CD8-positive, alpha-beta memory T cell (primary cell): ENCODE measurements at places on chromosomes 13 and 19.

DNA sequence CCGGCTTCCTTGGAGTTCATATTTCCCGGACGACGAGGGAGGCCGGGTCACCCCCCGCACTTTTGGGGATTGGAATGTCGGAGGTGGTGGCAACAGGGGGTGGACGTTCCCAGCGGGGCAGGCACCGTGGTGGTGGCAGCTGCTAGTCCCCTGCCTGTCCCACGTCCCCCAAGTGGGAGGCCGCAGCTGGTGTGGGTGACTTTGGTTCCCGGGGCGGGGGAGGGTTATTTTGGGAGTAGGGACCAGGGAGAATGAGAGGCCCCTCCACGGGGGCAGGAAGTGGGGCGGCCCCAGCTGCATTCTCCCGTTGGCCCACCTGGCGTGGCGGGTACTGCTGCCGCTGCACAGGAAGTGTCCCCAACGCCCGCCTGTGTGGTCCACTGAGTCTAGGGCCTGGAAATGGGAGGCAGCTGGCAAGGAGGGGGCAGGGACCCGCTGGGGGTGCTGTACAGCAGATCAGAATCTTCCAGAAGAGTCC is 11.1 kb upstream of the PLIN3 start:
- DNase-seq: peak; percentile 9

DNA sequence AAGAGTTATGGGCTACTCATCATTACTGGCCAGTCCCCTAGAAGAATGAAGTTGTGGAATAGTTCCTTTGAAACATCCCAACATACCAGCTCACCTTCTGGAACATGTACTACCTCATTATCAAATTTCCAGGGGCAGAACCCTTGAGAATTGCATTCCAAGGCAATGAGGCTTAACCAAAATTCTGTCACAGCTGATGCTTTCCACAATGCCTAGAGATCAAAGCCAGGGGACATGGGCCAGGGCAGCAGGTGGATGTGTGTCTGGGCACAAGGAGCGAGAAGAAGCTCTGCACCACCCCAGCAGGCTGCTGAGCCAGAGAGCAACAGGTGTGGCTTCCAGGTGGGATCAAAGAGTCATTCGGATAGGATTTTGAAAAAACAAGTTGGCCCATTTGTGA is 362.1 kb downstream of the EFNB2 start:
- no peak for DNase-seq

DNA sequence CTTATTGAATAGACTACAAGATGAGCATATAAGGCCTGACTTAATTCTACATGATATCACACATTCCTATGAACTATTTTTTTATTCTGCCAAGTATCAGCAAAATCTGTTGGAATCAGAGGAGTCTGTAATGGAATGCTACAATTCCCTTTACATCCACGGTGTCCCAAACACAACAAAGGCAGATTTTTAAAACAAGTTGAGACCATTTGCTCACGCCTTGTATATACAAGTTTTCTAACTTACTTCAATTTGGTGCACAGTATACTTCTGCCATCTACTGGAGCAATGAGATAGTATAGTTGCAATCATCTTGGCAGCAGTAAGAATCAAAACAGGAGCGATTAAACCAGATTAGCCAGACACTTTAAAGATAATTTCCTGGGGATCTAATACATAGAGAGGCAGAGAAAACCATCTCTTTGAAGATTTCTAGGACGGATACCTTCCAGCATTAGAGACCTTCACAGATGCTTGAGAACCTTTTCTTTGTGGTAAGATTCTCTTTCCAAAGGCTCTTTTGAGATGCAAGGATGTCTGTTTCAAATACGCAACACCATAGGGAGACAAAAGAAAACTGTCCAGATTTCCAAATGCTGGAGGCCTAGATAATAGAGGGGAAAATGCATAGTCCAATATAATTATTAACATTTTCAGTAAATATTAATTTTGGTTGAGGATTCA is 302.0 kb upstream of the MIR17HG start:
- DNase-seq: no peak

DNA sequence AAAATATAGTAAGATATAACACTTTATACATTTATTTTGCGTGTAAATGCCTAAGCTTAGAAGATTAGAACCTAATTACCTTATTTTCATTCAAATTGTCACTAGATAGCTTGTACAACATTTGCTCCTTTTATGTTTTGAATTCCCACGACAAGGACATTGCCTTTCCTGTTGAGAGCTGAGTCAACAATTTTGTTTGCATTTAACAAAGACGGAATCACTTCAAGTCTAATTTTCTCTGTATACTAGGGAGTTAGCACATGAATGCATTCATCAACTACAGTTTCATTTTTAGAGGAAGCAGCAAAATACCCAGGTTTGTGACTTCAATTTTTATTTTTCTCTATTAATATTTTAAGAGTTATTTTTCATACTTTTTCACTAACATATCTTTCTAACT is 48.7 kb upstream of the PCCA start:
- no peak for DNase-seq

DNA sequence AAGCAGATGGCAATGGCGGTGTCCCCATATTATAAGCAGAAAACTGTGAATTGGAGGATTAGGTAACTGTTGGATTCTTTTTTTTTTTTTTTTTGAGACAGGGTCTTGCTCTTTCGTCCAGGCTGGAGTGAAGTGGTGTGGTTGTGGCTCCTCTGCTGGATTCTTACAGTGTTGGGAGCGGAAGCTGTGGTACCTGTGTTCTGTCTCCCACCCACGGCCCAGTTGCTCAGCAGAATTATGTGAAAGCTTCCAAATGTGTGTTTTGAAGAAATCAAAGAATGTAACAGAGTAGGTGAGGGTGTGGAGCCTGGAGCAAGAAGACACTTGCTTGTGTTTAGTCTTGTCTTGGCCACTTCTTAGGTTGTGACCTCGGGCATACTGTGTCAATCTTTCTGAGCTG is 295.6 kb downstream of the SHISA2 start:
- no peak for DNase-seq

DNA sequence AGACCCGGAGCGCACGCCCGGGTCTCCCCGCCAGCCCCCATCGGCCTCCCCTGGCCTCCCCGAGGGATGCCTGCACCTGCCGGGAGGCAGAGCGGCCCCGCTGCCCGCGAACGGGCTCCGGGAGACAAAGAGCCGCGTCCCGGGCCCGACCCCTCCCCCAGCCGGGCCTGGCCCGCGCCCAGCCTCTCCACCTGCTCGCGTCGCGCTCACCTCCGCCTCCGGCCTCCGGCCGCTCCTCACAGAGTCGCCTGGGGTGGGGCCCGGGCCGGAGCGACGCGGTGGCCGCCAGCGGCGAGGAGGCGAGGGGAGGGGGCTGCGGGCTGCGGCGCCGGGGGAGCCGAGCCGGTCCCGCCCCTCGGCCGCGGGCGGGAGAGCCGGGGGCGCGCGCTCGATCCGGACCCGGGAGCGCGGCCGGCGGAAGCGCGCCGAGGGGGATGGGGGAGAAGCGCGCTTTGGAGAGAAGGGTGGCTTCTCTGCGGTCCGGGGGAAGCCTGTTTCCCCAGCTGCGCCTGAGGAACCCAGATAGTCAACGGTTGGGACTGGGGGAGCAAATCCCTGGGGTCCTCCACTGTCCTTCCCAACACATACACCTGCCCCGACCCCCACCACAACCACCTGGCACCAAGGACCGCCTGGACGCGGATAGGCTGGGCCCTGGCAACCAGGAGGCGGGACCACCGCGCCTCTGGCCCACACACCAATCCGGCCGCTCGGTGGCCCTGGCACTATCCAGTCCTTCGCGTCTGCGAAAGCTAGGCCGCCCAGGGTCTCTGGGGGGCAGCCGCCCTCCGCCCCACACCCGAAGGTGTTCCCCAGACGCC is at the start of gene PRR36:
TSS of gene PRR36 (minus strand) at position 315 of the 821 bp plus-strand sequence. CDS start 701 bp downstream, outside the sequence.
- no peak for DNase-seq

DNA sequence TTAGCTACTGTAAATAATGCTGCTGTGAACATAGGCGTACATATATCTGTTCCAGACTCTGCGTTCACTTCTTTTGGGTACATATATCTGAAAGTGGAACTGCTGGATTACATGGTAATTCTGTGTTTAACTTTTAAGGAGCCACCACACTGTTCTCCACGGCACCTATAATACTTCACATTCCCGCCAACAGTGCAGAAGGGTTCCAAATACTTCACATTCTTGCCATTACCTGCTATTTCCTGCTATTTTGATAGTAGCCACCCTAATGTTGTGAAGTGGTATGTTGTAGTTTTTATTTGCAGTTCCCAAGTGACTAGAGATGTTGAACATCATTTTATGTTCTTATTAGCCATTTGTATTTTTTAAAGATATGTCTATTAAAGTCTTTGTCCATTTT is 377.4 kb upstream of the SLC10A2 start:
- no peak for DNase-seq

DNA sequence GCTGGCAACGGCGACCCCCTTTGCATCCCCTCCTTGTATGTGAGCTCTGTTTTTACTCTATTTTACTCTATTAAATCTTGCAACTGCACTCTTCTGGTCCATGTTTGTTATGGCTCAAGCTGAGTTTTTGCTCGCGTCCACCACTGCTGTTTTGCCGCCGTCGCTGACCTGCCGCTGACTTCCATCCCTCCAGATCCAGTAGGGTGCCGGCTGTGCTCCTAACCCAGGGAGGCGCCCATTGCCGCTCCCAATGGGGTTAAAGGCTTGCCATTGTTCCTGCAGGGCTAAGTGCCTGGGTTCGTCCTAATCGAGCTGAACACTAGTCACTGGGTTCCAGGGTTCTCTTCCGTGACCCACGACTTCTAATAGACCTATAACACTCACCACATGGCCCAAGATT is 2704.4 kb downstream of the PCDH9 start:
- no peak for DNase-seq

GRCh38 chr19:10655457-10656312 is 1.5 kb downstream of the ILF3 start:
- DNase-seq: no peak

DNA sequence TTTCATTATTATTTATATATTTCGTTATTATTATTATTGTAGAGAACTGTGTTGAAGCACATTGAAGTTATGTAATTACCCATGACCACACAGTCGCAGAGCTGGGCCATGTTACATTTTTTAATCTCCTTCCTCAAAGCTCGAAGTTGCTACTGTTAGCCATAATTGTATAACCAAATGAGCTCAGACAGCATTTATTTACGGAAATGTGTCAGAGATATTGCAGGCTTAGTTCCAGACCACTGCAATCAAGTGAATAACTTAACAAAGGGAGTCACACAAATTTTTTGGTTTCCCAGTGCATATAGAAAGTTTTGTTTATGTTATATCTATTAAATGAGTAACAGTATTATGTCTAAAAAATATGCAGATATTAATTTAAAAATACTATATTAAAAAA is 147.1 kb upstream of the SLITRK1 start:
- no peak for DNase-seq

DNA sequence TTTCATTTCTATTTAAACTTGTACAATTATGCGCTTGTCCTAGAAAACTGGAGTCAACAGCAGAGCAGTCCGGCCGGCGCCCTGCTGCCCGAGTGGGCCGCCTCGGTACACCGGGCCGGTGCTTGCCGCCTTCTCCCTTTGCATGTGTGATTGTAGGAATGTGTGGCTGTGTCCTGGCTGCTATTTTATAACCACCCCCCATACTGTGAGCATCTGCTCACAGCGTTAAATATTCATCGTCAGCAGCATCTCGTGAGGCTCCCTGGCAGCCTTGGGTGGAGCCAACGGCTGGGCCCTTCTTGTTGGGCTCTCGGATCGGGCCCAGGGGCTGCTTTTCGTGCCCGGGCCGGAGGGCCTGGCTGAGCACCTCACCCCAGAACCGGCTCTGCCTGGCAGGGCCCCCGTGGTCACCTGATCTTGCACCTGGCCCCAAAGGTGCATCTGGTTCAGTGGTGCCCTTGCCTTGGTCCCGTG is 10.6 kb downstream of the PIAS4 start:
- DNase-seq: no peak

GRCh38 chr19:5526691-5527090 is 41.1 kb downstream of the TINCR start:
- DNase-seq: no peak
